ENCODE measurements at places on chromosomes 3 and 15.

DNA sequence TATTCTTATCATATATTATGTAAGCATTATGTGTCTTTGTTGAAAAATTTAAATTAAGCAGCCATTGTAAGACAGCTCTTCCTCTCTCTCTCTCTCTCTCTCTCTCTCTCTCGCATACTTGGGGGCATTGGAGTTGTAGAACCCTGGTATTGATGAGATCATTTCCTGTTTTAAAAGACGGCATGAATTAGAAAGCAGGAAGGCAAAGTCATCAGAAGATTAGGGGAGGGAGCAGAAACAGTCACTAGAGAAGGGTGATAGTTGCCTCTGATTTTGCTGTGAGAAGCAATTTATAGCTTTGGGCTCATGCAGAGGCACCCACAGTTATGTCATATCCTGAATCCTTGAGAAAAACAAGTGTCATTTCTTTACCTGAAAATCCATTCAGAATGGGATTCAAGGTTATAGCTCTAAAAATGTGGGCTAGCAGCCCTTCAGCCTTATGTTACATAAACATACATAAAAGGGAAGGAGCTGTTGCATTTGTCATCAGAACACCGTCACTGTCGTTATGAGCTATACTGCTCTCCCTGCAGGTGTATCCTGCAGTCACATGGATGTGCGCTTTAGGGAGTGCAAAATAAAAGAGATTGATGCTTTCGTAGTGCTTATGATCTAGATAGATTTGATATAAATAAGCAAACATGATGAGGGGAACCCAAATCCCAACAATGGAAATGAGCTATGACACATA, 213.8 kb downstream of the NR1D2 start:
- DNase-seq, result no peak

GRCh38 chr3:197713477-197713822, 23.3 kb downstream of the RUBCN start:
- no peak for DNase-seq

DNA sequence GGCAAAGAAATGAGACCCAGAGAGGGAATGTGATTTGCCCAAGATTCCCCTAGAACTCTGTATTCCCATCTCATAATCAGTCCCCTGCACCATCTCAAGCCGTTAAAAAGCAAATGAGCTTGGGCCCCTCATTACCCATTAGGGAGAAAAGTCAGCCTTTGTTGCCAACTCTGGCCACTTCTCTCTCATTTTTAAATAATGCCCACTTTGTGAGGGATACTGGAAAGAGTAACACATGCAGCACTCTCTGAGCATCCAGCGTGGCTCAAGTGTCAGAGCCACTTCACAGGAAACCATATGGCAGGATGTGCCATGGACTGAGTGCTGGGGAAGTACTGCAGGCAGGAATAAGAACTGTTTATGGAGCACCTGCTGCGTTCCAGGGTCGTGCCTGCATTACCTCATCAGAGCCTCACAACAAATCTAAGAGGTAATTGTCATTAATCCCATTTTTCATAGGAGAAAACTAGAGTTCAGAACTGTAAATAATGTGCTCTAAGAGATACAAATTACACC, 49.8 kb upstream of the SLC6A1 start:
- DNase-seq, result no peak

GRCh38 chr3:105771392-105771791, 97.4 kb downstream of the CBLB start:
- DNase-seq, result no peak
